ENCODE measurements at places on chromosomes 11 and 22.
A peak's percentile ranks its signal among the peaks of the same experiment; 100 is the strongest.

DNA sequence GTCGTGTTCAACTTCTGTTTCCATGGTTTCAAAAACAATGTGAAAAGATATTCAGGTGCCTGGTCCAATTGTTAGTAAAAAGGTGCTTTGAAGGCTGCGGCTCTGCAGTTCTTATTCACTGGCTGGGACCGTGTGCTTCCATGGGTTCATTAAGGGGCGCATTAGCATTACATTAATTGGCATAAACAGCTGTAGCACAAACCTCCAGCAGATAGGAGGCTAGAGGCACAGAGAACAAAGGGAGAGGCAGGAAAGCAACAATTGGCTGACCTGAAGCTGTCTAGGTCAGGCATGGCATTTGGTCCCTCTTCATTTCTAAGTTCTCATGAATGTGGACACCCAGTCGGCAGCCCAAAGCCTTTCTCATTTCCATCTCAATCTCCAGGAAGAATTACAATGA is 16.6 kb downstream of the PAK1 start:
- no peak for DNase-seq

GRCh38 chr11:79265756-79266322 is 175.0 kb downstream of the TENM4 start:
- no peak for DNase-seq

GRCh38 chr11:41005986-41006385 is 453.5 kb downstream of the LRRC4C start:
- no peak for DNase-seq

DNA sequence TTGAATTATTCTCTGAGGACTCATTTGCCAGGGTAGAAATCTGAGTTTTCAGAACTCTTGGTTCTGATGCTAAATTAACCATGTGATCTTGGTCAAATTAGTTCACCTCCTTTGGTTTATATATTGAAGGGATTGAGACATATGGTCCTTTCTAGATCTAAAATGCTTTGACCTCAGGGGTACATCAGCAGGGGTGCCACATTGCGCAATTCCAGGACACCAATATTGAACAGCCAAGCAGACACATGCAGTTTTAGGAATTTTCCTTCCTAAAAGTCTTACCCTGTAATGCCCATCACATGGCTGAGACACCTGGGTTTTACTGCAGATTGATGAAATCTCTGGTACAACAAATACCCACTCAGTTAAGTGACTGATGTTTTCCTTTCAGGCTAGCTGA is 254.4 kb upstream of the NCAM1 start:
- no peak for DNase-seq

- peak; percentile 64 for DNase-seq
These were observed 25.4 kb downstream of the NEU3 start for GRCh38 chr11:75014129-75014528.

GRCh38 chr11:9347100-9347499 is 32.7 kb upstream of the TMEM41B start:
- no peak for DNase-seq

GRCh38 chr11:37504921-37505320 is 906.9 kb upstream of the RAG2 start:
- peak; percentile 99 for DNase-seq

GRCh38 chr11:28463826-28464225 is 355.6 kb downstream of the METTL15 start:
- DNase-seq: no peak

GRCh38 chr22:42553475-42554361 is at the start of gene SERHL2:
SERHL2 (plus strand) TSS chr22:42553956; CDS start chr22:42554021, 65 bp downstream.
- DNase-seq: peak; percentile 74

DNA sequence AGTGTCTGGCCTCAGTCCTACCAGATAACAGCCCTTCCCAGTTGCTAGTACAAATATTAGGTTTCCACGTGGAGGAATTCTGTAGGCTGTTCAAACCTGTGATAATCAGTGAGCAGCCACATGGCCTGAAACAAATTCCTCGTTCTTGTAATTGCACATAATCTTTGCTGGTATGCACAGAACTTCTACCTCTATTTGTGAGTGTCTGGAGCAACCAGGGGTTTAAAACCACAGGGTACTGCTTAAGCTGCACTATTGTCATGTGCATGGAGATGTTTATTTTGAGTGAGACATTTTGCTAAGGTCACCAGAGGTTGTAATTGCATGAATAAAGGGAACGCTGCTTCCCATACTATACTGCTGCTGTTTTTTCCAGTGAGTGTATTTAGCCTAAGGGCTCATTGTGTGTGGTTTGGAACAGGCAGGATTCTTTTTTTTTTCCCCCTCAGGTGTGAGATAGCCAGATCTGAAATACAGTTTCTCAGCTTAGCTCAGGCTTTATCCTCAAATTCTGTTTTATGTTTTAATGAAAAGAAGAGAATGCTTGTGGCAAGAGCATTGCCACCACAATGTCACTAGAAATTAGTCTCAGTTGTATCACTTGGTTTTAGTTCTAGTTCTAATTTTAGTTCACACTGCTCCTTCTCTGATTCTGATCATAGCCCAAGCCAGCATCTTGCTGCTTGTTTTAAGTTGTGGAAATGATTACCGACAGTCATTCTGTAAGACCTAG is 60.5 kb downstream of the CYB5R2 start:
- peak; percentile 13 for DNase-seq

DNA sequence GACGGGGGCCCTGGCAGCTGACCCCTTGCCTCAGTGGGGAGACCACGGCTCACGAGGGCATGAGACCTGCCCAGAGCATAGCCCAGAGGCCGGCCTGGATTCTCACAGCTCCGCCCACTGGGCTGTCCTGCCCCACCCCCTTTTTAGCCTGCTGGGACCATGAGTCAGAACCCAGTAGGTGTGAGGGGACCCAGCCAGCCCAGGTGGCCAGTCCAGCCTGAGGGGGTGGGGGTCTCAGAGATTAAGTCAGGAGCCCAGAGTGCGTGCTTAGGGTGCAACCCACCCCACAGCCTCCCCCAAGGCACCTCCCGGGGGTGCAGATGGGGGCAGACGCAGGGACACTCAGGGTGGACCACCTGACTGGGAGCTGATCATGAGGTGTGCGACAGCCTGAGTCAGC is 40.1 kb upstream of the PPARA start:
- DNase-seq: peak; percentile 74

DNA sequence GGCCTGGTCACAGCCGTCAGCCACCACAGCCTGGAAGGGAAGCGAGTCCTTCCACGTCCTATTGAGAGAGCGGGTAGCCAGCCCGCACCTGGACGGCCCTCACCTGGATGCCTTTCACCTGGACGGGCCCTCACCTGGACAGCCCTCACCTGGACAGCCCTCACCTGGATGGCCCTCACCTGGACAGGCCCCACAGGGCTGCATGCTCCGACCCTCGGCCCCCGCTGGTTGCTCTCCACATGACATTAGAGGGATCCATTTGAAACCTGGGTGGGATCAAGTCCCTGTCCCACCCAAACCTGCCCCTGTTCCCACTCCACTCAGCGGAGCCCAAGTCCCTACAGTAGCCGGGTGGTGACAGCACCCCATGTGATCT is 3.7 kb downstream of the C1QTNF6 start:
- no peak for DNase-seq

DNA sequence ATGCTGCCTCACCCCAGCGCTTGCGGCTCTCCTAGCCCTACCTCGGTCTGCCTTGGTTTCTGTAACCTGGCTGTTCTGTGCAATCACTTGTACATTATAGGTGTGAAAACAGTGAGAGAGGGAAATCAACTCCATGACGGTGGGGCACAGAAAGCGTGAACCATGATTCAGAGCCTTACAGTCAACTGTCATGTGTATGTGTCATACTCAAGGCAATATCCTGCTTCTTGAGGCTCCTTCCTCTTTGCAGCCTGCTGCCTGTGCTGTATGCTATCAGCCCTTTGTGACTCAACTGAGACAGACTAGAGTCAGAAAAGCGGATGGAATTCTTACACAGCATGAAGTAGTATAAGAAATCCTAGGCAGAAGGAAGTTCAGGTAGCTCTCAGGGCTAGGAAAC is 2.1 kb downstream of the NRIP3 start:
- peak; percentile 95 for DNase-seq

- DNase-seq: peak; percentile 45
These were observed 15.0 kb upstream of the APOA1 start for GRCh38 chr11:116852261-116853031.

DNA sequence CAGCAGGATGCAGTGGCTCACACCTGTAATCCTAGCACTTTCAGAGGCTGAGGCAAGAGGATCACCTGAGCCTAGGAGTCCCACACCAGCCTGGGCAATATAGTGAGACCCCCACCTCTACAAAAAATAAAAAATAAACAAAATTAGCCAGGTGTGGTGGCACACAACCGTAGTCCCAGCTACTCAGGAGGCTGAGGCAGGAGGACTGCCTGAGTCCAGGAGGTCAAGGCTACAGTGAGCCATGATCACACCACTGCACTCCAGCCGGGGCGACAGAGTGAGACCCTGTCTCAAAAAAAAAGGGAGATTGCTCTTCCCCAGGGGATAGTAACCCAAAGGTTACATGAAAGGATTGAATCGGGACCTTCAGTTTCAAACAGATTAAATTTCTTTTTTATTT is 54.0 kb downstream of the AHNAK start:
- DNase-seq: no peak

DNA sequence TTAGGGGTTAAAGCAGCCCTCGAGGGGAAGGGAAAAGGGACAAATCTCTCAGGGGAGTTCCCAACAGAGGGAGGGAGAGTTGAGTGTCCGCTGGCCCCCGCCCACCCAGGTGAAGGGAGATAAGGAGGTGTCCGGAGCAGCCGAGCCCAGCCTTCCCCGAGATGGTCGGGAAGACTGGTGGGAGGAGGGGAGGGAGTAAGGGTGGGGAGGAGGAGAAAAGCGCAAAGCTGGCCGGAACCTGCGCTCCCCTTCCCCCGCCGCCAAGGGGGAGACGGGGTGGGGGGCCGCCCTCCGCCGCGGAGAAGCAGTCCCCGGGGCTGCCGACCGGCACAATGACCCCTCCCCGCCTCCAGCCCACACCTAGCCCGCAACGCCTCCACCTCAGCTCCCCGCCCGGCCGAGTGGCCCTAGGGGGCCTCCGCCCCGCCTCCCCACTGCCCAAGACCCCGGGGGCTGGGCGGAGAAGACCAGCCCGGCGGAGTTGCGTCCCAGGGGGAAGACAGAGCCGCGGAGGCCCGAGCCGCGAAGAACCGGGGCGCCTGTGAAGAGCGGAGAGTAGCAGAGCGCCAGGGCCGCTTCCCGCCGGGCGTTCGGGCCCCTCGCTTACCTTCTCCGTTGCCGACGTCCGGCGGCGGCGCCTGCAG is 479 bp downstream of the RSF1 start:
- DNase-seq: peak; percentile 48

- no peak for DNase-seq
These were observed 3.6 kb upstream of the MRGPRG start for GRCh38 chr11:3222003-3222855.

- DNase-seq: no peak
These were observed 179.6 kb downstream of the CSNK2A3 start for GRCh38 chr11:11173316-11174025.

GRCh38 chr22:39719559-39720450 is 149.3 kb downstream of the CACNA1I start:
- no peak for DNase-seq

DNA sequence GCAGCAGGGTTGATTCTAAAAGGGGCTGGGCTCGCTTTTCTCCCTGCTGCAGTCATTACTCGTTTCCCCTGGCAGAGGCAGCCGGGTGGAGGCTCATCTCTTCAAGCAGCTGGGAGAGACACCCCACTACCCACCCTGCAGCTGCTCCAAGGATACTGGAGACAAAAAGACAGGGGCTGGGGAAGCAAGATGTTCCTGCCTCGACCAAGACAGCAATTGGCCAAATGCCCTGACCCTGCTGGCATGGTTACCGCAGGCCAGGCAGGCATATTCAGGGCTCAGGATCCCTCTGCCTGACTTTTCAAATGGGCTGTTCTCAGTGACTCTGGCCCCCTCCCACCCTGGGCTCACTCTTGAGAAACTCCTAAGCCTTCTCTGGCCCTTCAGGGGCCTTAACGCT is 6.8 kb upstream of the RGL4 start:
- no peak for DNase-seq
